NCI-H1092 (cell line): ENCODE measurements at places on chromosomes 5 and 9.

DNA sequence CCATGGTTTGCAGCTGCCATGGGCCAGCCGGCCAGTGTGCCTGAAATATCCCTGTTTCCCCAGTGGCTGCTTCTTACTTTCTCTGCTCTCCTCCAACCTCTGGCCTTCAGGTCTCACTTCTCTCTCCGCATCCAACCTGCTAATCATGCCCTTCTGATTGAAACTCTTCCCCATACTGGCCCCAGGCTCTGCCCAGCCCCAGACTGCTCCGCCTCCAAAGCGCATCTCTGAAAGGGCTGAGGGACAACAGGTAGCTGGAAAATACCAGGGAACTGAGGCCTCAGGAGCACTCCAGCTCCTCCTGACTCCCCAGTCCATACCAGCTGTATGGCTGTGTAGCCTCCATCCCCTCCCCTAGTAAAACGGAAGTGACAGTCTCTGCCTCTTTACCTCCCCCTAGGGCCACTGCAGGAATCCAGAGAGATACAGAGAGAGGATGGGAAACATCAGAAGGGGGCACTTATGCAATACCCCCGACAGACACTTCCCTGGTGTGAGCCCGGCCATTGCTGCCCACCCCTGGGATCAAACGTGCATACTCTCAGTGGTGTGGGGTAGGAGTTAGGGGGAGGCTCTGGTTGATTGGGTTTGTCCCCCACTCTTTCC, 34.2 kb downstream of the PAX5 start:
- DNase-seq: no peak

DNA sequence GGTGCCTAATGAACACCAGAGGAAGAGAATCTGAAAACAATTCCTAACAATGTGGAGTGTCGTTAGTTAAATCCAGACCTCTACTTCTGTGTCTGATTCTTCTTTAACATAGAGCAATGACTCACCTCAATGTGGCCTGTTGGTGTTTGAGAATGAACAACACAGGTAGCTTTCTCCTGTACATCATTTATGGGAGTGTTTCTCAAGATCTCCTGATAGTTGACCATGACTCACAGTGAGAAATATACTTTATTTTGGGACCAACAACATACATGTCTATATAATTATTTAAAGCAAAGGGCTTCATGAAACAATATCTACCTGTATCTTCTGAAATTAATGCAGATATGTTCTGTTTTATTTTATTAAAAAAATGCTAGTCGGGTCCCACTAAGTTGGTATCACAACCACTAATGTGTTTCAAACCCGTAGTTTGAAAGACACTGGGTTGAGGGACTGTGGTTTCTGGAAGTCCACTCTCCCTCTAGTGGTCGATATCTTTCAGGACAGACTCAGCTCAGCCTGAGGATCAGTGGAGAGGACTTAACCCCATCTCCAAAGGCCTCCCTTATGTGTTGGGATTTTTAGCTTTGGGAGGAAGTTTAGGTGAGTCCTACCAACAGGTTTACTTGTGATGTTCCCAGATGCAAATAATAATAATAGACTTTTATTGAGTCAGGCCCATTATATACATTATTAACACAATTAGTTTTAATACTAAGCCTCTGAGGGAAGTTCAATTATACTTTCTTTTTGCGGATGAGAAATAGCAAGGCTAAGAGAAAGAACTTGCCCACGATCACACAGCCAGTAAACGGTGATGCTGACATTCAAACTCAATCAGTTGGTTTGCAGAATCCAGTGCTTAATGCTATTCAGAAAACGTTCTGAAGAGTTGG, 70.0 kb upstream of the KLF9 start:
- DNase-seq: peak; percentile 56

DNA sequence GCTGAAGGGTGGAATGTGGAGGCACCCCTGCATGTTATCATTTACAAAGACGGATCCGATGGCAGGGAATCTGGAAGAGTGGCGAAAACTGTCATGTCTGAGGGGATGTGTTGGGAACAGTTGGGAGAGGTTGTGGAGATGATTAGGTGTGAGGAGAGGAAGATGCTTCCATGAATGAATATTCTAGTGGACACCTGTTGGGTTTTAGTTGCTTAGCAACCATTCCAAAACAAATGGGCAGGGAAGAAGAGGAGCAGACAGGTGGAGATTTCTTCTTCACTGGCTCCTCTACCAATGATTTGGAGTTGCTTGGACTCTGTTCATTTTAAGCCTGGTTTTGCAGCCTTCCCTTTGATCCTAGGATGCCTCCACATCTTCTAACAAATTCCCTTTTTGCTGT, 465.3 kb upstream of the CLINT1 start:
- no peak for DNase-seq

GRCh38 chr5:82820961-82821845, 256.0 kb downstream of the TMEM167A start:
- no peak for DNase-seq

- no peak for DNase-seq
These were observed 140.3 kb upstream of the RASA1 start for GRCh38 chr5:87127426-87127825.

- DNase-seq: no peak
These were observed 62.4 kb upstream of the RETREG1 start for GRCh38 chr5:16679190-16679589.

DNA sequence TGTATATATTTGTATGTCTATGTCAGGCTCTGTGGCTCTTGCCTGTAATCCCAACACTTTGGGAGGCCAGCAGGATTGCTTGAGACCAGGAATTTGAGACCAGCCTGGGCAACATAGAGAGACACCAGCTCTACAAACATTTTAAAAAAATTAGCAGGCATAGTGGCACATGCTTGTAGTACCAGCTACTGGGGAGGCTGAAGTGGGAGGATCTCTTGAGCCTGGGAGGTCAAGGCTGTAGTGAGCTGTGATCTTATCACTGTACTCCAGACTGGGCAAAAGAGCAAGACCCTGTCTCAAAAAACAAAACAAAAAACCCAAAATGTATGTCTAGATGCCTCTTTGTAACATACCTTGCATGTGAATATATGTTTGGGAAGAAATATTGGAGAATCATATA, 15.8 kb downstream of the ARRDC3 start:
- DNase-seq: no peak

GRCh38 chr9:132003896-132004295, 75.8 kb downstream of the MED27 start:
- no peak for DNase-seq

DNA sequence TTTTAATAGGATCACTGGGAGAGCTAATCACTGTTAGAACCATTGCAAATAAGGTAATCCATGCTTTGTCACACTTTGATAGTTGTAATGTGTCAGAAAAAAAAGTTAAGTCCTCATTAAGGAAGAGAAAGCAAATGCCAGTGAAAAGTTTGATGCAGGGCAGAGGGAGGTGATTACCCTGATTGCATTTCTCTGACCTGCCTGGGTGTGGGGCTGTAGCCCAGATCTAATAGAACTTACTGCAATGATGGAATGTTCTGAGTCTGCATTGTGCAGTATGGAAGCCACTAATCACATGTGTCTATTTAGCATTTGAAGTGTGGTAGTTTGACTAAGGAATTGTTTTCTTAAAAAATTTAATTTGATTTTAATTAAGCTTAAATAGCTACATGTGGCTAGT, 202.7 kb downstream of the ATP10B start:
- no peak for DNase-seq

DNA sequence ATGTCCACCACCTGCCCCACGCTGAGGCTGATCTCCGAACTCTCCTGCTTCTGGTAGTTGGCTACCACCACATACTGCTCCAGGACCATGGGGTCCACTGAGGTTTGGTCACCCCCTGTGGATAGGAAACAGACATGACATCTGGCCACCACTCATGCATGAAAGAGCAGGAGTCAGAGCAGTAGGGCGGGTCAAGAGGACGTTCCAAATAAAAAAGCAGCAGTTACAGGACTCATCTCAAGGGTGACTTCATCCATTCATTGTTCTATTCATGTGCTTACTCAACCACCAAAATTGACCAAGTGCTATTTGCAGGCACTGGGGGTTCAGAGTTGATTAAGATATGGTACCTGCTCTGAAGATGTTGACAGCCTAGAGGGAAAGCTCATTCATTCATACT, 79.2 kb upstream of the UBTD2 start:
- DNase-seq: no peak

GRCh38 chr9:136533775-136534157, 12.1 kb downstream of the NOTCH1 start:
- no peak for DNase-seq

- DNase-seq: no peak
These were observed 193.3 kb downstream of the SMARCA2 start for GRCh38 chr9:2208465-2208864.

GRCh38 chr5:31193591-31194467, at the start of gene CDH6:
Gene CDH6 (plus strand): TSS chr5:31193686. CDS start chr5:31267474, 73,788 bp downstream.
- DNase-seq: peak; percentile 41

DNA sequence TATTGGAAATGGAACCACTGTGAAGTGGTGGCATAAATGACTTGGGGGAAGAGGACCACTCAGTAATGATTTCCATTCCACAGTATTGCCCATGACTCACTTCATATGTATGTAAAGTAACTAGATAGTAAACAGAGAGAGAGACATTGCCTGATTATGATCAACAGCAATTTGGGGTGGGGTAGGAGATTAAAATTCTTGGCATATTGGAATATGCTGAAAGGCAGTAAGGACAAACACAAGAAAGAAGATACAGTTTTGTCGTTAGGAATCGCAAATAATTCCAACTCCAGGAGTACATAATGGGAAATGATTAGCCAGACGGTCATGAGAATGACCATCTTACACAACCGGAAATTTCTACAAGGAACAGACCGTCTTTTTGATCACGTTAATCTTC, 1.5 kb upstream of the HMGCS1 start:
- no peak for DNase-seq

DNA sequence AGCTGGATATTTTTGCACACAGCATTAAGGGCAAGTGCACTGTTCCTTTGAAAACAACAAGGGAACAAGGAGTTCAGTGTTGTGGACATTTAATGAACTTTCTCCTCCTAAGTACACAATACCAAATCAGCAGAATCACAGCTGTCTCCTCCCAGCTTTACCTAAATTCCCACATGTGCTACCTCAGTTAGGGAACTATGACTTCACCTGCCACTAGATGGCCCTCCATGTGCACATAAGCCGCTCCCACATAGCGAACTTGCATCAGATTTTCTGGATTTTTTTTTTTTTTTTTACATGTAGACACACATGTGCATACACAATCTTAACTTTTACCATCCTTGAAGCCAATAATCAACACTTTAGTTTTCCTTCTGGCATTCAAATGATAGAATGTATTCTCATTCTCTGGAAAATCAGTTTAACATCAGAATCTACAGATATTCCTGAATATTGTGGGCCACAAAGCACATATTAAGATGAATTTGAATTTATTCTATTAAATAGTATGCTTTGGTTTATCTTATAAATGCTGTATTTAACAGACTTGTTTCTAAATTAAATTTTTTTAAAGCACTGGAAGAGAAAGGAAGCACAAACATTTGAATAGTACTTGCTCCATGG, 123.6 kb downstream of the PALM2AKAP2 start:
- DNase-seq: peak; percentile 31
